Fibroblast of skin of right quadriceps (primary cell): ENCODE measurements at places on chromosomes 3 and 15.

DNA sequence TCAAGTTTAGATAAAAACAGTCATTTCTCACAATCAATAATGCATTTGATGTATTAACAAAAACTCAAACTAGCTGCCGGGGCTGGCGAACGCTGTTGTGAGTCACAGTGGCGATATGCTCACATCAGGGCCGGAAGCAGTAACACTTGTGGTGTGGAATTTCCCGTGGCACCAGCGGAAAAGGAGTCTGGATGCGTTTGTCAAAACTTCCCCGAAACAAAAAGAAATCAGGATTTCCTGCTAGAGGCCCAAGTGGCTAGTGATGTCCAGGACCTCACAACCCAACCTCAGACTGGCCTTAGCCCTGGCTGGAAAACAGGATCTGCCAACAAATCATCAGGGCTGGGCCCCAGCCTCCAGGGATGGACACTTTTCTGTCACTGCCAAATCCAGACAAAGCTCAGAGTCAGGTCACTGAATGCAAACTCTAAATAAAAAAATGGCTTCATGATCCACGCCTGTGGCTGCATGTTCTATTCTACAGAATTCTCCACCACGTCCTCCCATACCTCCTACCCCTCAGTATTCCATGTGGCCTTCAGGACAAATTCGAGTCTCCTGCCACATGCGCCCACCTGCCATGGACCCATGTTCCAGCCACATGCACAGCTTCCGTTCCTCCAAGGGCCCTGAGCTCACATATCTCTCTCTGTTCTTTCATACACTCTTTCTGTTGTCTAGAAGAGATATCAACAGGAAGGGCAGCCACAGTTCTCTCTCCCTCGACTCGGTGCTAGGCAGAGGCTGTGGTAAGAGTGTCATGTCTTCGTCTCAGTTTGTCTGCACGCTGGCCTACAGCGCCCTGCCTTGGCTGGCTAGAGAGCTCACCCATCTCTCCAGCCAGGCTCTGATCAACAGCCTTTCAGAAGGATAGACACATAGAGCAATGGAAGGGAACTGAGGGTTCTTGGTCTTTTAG lies 35.4 kb downstream of the EHD4 start:
- DNase-seq, result no peak

- peak; percentile 90 for DNase-seq
Observed at GRCh38 chr15:33154351-33155166, 40.0 kb downstream of the FMN1 start.

DNA sequence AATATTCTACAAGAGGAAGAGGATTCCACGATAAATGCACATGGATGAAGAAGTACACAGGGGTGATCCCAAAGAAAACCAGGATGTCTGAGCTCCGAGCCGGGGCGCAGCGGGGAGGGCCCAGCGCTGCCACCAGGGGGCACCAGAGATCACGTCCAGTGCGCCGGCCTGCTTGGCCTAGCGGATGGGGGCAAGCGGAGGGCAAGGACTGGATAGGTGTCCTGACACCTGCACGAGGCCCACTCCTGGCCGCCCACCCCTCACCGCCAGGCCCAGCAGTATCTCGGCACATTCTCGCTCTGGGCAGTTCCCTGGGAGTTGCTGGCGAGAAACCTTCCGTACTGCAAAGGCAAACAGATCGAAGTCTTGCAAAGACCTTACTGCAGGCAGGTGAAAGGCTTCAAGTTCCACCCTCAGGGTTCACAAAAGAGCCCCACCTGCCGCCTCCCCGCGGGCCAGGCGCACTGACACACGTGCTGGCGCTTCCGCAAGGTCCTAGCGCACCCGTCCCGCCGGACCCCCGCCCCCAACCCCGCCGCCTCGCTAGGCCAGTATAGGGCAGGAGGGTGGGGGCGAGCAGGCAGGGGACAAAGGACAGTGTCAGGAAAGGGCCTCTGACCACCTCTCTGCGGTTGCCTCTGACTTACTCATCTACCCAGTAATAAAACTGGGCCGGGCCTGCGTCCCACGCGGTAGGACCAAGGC lies 3.3 kb downstream of the ANKRD63 start:
- DNase-seq, result peak; percentile 26

GRCh38 chr3:5016211-5017161 lies 37.2 kb downstream of the BHLHE40 start:
- DNase-seq, result no peak

DNA sequence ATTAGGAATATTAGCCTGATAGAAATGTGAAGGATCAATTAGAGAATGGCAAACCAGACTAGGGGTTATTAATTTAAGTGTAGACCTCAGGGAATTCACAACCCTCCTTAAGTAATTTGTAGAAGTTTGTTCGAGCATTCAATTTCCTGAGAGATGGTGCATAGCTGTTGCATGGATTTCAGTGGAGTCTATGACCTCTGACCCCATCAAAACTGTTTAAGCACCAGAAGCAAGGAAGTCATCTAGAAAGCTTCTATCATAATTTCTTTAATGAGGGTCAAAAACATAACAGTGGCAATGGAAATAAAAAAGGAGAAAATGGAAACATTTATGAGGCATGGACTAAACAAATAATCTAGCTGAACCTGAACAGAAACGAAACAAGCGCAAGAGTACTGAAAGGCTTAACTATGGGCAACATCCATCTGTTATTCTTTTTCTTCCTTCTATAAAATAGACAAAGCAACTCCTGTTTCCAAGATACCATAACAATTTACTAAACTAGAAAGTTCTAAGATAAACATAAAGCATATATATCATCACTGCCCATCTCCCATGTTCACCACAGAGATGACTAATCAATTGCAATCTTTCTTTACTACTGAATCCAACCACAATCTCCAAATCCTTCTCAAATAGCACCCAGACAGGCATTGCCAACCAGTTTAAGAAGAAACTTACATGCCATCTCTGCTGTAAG lies 151.4 kb downstream of the THRB start:
- peak; percentile 80 for DNase-seq

DNA sequence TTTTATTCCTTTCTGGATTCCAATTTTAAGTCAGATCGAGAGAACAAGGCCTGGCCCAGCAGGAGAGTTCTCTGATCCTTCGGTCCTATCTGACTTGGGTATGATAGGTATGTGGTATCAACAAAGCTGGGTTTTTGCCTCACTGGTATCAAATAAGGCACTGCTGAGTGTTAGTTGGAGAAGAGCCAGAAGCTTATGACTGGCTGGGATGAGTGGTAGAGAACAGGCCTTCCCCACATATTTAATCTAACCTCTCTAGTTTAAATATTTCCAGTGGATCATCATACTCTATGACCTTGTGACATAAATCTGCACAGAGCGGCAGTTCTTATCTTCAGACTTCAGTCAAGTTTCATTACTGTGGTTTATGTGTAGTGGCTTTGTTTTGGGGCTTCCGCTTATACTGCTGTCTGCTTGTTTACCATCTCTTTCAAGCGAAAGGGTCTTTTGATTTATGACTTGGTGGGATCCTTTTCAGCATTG lies 164.5 kb downstream of the PTPRG start:
- peak; percentile 64 for DNase-seq

DNA sequence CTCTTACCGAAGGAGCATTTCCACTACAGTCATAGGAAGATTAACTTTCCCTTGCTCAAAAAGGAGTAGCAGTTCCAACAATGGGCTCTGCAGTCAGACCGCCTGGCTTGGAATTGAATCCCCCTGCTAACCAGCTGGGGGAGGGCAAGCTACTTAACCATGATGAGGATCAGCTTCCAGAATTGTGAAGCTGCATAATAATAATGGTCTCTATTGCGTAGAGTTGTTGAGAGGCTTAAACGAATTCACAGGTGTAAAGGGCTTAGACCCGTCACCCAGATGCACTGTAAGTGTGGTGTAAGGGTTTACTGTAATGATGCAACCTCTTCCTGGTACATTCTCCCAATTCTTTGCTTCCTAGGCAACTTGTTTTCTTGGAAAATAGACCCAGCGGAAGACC lies 185.2 kb upstream of the RGMA start:
- DNase-seq, result no peak

GRCh38 chr3:16550676-16551341 lies 37.3 kb upstream of the RFTN1 start:
- DNase-seq, result peak; percentile 89

DNA sequence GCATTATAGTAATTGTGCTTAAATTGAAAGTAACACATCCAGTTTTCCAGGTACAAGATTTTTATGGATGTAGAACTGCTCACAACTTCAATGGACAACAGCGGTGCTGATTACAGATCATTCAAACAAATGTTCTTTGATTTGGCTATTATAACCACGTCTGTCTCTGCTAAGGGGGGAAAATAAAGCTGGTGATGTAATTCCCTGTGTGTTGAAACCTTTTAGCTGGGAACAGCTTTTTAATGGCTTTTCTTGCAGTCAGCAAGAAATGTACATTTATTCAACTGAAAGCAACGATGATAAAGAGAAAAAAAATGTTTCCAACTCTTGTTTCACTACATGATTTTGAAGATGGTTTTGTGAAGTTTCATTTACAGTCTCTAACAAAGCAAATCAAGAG lies 431.9 kb upstream of the AGTR1 start:
- DNase-seq, result no peak

GRCh38 chr15:74695597-74696397 lies at the start of gene EDC3:
Gene EDC3 (minus strand): TSS chr15:74696024. CDS start chr15:74675124, 20,900 bp downstream.
- peak; percentile 88 for DNase-seq

DNA sequence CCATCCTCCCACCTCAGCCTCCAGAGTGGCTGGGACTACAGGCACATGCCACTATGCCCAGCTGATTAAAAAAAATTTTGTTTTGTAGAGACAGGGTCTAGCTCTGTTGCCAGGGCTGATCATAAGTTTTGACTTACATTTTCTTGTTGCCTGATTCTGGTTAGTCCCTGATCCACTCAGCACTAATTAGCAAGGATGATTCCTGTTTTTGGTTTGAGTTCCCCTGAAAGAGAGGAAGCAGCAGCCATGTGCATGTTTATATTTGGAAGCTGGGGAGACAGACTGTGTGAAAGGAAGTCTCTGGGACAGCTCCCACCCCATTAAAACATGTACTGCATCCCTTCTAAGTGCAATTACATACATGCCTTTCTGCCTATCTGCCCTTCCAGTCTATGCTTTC lies 3.6 kb upstream of the NCK1 start:
- no peak for DNase-seq

GRCh38 chr3:188360364-188360881 lies 206.5 kb downstream of the LPP start:
- peak; percentile 33 for DNase-seq

- DNase-seq, result no peak
Observed at GRCh38 chr15:101168898-101169494, 82.9 kb downstream of the CHSY1 start.
